ENCODE measurements at places on chromosomes 12 and 14. TPM values are rescaled to one million over a fixed set of nuclear protein-coding genes. Genes with fewer than 3 reads are reported as not detected.

DNA sequence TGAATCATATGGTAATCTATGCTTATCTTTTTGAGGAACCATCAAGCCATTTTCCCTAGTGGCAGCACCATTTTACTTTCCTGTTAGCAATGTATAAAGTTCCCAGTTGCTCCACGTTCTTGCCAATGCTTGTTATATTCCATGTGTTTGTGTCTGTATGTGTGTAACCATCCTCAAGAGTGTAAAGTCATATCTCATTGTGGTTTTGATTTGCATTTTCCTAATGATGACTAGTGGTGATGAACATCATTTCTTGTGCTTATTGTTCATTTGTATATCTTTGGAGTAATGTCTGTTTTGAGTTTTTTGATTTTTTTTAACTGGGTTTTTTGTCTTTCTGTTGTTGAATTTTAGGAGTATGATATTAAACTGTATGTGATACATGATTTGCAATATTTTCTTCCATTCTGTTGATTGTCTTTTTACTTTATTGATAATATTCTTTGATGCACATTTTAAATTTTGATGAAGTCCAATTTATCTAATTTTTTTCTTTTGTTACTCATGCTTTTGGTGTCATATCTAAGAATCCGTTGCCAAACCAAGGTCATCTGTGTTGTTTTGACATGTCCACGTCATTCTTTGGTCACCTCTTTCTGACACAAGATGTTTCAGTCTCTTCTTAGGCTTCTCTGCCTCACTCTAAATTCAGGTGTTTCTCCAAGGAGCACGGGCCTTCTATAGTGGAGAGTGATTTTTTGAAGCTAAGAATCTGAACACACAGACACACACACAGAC is 36.1 kb downstream of the PPHLN1 start:
- peak; percentile 4 for DNase-seq

DNA sequence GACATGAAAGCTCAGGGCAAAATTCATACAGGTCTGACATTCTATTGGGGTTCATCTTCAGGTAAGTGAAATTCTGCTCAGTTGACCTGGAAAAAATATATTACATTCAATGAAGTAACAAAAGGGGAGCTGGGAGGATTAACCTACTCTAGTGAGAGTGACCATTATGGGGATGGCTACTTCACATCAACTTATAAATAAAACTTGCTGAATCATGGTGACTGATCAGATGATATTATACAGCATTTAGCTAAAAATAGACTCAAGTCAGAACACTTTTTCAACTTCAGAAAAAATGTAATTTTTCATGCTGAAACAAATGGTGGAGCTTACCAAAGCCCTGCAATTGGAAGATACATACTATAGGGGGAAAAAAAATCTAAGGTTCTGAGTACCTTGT is 800.2 kb downstream of the FSCB start:
- peak; percentile 66 for DNase-seq

The MYBPC1 gene
- total RNA-seq: not detected

DNA sequence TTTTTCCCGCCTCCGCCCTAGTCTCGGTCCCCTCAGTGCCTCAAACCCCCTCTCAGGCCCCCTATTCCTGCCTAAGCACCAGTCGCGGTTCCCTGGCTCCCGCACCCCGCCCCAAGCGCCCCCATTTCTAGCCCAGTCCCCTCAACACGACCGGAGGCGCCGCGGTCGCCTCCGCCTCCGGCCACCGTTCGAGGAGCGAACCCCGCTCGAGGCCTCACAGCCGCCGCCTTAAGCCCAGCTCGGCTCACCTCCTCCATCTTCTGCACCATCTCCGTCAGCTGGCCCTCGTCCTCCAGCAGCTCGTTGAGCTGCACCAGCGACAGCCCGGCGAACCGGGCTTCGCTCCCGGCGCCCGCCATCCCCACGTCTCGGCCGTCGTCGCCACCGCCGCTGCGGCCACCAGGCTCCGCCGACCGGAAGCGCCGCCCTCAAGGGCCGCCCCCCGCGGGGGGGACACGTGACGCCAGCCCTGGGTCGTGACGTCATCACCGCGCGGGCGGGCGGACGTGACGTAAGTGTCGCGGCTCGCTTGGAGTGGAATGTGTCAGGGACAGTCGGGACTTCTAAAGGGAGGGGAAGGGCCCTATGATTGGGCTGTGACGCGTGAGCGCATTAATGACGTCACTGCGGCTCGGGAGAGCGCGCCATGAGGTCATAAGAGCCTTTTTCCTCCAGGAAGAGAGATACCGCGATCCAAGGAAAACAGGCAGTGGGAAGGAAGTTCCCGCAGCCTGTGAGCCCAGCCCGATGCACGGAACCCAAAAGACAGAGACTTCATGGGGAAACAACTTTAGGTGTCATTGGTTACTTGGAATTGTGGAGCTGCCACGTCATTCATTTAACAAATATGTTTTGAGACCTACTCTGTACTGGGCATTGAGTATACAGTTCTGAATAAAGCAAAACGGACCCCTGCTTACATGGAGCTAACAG is at the start of gene VPS37B:
TSS of gene VPS37B (minus strand) at position 421 of the 933 bp plus-strand sequence. CDS start at position 359, 62 bp downstream.
- DNase-seq: peak; percentile 79

- DNase-seq: no peak
Measured at GRCh38 chr14:59619061-59619460, 42.4 kb upstream of the CCDC175 start.

- no peak for DNase-seq
Measured at GRCh38 chr12:51386351-51386750, 4.9 kb downstream of the GALNT6 start.

DNA sequence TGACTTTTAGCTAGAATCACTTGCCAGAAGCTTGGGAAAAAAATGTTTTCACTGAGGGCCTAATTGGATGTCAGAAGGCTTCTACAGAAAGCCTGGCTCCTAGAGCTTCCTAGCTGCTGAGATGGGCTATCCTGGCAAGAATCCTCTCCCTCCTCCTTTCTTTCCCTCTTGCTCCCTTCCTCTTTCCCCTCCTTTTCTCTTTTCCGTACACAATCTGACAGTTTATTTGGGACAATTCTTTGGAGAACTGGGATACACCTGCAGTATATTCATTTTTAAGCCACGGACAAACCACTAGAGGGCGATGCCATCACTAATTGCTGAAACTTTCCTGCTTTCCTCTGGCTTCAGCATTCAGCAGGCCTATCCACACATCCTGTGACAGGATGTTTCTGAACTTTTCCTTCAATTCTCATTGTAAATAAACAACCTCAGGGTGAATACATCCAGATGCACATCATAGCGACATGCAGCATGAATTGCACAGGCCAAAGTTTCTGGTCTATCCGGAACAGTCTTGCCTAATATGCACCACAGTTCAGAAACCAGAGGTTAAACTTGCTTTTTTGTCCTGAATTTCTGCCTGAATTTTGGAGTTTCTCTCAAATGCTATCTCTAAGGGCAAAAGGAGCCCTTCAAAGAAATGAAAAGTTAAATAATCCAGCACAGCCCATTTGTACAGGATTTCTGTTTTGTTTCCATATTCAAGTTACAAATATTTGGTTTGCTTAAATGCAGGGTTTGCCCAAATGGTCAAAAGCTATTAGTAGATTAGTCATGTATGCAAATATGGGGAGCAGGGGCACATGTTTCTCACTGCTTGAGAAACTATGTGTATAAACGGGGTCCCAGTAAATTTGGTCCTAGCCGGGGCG is 142.8 kb downstream of the PAWR start:
- DNase-seq: peak; percentile 81

The PITPNM2 gene
- 4.1 TPM for total RNA-seq

The TAS2R20 gene
- 1.9 TPM for total RNA-seq

DNA sequence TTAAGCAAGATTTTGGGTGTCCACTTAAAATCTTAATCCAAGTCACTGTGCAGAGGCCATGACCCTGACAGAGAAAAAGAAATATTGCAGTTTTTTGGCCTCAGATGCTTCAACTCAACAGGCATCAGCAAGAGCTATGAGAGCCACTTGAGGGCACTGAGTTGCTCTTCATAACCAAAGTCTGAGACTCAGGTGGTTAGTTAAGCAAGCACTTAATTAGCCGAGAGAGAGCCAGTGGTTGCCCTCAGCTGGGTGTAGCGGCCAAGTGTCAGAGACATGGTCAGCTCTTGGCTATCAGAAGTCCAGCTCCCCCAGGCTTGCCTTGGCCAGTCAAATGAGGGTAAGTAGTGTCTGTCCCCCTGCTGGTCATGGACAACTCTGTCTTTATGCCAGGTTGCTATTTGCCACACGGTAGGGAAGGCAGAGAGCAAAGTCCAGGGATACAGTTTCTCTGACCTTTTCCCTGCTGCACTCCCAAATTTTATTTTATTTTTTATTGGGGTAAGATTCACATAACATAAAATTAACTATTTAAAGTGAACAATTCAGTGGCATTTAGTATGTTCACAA is 9.0 kb upstream of the KRT71 start:
- no peak for DNase-seq

The MGST1 gene
- 203 TPM for total RNA-seq

The TBC1D30 gene
- 0.98 TPM for total RNA-seq

- no peak for DNase-seq
Measured at GRCh38 chr12:26245175-26245942, 50.0 kb downstream of the SSPN start.

- no peak for DNase-seq
Measured at GRCh38 chr14:105577314-105577861, 51.0 kb downstream of the TMEM121 start.

- no peak for DNase-seq
Measured at GRCh38 chr12:90970911-90971310, 15.9 kb upstream of the CCER1 start.

DNA sequence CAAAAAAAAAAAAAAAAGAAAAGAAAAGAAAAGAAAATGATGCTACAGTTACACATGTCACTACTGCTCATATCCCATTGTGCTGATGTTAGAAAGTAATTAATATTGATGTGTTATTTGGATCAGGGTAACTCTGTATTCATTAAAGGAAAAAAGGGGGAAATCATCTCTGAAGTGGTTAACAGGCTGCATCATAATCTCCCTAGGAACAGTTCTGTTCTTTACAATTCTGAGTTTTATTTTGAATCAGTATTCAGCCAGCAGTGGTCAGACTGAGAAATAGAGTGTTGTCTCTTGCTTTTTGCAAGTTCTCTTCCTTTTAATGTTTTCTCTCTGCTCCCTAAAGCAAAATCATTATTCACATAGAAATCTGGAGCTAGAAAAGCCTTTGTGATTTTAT is 128.6 kb upstream of the CRY1 start:
- DNase-seq: no peak

DNA sequence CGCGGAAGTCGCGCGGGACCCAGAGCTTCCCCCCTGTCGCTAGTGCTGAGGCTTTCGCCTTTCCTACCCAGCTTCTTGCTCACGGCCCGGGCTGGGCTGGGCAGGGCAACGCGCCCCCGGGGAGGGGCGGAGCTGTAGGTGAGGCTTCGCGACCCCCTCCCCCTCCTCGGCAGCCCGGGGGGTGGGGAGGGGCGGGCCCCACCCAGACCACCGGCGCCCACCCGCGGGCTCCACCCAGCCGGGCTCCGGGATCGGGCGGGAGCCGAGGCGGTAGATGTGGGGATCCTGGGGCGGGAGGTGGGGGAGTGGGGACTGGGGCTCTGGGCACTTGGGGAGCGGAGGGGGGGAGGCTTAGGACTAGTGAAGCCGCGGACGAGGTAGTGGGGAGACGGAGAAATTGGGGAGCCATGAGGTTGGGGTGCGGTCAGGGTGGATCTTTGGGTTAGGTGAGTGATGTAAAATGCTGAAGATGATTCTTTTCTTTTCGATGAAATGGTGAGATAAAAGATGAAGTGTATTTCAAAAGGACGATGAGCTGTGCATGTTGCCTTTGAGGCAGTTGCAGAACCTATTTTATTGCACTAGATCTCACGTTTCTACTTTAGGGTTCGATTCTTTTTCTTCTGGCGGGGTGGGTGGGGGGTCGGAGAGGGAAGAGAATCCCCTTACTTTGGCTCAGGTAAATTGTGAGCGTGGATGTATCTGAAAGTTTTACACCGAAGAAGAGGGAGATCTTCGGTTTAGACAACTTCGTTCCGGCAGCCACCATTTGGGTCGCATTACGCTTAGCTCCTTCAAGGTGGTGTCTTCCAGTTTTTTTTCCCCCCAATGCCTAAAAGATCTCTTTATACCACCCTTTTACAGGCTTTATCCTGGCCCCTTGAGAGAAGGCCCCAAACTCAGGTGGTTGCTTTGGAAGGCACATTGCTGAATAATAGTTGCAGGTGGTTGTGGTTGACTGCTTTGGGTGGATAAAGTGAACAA is 619 bp downstream of the ERC1 start:
- peak; percentile 19 for DNase-seq

DNA sequence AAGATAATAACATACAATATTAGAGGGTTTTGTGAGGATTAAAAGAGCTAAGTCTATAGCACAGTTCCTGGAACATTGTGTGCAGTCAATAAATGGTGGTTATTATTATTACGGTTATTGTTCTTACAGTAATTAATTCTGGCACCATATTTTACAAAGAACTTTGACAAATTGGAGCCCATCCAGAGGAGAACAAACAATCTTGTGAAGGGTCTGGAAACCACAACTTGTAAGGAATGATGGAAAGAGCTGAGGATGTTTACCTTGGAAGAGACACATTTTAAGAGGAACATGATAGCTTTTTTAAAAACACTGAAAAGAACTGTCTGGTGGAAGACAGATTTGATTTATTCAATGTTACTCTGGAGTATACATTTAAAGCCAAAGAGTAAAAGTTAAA is 150.5 kb upstream of the KRR1 start:
- peak; percentile 86 for DNase-seq

- DNase-seq: no peak
Measured at GRCh38 chr12:13437541-13437940, 241.0 kb downstream of the EMP1 start.

The ARID2 gene
- total RNA-seq: 25.0 TPM

DNA sequence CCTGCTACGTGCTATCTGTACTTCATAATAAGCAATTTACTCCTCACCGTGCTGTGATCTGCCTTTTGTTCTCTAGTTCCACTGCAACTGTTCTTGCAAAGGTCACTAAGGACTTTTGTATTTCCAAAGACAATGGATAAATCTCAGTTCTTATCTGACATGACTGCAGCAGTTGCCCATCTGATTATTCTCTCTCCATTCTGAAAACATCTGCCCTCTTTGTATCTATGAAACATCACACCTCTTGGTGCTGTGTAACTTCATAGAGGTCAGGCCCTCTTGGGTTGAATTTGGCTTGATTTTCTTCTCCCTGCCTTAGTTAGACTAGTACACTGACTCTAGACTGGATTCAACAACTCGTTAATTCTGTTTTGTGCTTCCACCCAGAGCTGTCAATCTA is 319.6 kb downstream of the BTG1 start:
- DNase-seq: no peak

- DNase-seq: no peak
Measured at GRCh38 chr14:102415671-102416070, 52.9 kb downstream of the TECPR2 start.
